ENCODE measurements at places on chromosomes 5 and 9.

DNA sequence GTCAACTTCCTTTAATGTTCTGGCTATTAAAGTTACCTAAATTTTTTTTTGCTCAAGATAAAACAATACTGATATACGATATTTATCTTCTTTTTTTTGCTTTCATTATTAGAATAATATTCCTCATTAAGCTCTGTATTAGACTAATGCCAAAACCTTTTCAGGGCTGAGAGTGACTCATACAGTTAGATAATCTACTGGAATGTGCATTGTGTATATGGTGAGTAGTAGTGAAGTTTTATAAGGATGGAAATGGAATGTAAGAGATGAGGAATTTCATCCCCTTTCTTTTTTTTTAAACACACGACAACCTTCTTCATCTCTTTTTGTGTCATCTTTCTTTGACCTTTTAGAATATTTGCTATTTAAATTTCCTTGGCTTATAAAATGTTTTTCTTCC, 268.6 kb downstream of the ISL1 start:
- no peak for DNase-seq

- no peak for DNase-seq
These were observed 177.2 kb upstream of the PITX1 start for GRCh38 chr5:135211083-135211790.

GRCh38 chr9:127588740-127589506, 23.2 kb upstream of the STXBP1 start:
- DNase-seq: no peak

- DNase-seq: no peak
These were observed 183.8 kb downstream of the ASTN2 start for GRCh38 chr9:117231012-117231411.

DNA sequence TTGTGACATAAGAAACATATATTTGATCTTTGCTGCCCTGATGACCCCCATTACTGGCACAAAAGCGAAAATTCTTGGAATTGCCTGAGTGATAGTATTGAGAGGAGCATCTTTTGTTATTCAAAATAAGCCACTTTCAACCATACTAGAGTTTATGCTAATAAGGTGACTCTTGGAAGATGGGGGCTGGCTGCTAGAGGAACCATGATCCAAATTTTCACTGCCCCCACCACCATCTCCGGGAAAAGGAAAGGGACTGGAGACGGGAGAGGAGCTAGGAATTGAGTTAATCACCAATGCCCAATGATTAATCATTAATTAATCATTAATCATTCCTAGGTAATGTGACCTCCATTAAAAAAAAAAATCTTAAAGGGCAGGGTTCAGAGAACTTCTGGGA, 25.6 kb downstream of the FBXW11 start:
- DNase-seq: no peak

DNA sequence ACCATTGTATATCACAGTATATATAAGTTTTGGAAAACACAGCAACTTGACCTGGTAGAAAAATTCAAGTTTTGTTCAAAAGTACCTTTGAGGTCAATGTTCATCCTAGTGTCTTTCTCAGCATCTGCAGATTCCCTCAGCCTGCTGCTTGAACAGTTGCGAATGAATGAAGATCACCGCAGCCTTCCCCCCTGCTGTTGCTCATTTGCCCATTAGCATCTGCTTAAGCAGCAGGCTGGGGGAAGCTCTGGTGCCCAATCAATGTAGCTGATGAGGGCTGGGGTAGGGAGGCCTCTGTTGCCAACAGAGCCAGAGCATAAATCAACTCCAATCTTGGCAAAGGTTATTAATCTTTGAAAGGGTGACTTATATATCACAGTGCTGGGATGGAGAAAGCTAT, 586.5 kb upstream of the PTPRD start:
- no peak for DNase-seq

DNA sequence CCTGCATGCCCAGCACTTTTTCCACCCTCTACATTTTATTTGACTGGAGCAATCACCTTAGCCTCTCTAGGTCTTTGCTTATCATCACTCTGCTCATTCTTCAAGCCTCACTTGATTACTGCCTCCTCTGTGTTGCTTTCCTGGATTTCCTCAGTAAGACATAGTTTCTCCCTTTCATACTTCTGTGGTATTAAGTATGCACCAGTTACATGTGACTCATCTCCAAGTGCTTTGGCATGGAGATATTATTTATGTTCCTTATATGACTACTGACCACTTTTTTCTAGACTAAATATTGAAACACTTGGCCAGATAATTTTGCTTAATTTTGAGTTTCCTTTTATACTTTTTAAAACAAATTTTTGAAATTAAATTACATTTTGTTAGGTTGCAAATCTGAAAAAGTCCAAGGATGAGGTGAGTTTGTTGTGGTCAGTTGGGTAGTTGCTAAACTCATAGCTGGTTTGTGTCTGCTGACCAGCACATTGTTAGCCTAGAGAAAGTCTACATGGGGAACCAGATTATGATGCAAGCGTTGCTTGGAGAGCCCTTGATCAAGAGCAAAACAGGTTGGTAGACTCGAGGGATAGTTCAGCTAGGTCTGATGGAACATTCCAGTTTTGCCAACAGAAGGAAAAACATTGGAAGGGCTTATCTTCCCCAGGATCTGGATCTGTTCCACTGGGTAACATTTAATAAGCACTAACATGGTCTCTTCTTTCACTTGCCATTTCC, 140.2 kb downstream of the TMC1 start:
- no peak for DNase-seq

GRCh38 chr9:90926936-90927335, 125.3 kb downstream of the SYK start:
- DNase-seq: no peak

GRCh38 chr9:113514748-113515147, 51.2 kb downstream of the RGS3 start:
- no peak for DNase-seq

- DNase-seq: no peak
These were observed 4.8 kb upstream of the ENTPD2 start for GRCh38 chr9:137058521-137059234.

DNA sequence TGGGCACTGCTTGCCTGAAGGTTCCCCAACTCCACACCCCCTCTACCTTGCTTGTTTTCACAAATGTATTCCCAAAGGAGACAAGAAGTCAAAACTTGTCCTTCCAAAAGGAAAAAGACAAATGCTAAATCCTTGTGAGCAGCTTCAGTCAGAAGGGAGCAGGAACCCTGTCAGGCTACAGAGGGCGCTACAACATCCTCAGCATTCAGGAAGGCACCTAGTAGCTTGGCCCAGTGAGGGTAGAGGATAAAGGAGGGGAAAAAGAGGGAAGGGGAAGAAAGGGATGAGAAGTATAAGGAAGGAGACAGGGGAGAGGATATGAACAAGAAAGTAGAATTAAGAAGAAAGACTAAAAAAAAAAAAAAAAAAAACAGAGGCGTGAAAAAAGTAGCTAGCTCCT, 97.5 kb downstream of the MLLT3 start:
- no peak for DNase-seq

DNA sequence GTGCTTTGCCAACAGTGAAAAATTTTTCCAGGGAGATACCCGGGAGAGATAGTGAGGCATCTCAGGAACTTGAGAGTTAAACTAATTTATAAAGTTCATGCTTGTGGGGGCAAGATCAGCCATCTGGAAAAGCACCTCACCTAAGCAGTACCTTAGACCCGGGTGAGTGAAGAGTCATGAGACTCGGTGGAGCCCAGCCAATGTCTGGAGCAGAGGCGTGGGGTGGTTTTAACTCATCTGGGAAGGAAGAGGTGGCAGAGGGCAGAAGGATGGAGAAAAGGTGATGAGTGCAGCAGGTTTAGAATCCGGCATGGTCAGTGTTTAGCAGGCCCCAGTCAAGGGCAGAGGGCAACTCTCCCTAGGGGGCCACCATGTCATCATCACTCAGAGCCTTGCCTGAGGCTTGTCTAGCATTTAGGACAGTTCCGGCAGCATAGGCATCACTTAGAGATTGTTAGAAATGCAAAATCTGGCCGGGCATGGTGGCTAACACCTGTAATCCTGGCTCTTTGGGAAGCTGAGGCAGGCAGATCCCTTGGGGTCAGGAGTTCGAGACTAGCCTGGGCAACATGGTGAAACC, 4.3 kb upstream of the RNF183 start:
- DNase-seq: no peak

GRCh38 chr5:73378070-73378469, 70.5 kb downstream of the FOXD1 start:
- no peak for DNase-seq

DNA sequence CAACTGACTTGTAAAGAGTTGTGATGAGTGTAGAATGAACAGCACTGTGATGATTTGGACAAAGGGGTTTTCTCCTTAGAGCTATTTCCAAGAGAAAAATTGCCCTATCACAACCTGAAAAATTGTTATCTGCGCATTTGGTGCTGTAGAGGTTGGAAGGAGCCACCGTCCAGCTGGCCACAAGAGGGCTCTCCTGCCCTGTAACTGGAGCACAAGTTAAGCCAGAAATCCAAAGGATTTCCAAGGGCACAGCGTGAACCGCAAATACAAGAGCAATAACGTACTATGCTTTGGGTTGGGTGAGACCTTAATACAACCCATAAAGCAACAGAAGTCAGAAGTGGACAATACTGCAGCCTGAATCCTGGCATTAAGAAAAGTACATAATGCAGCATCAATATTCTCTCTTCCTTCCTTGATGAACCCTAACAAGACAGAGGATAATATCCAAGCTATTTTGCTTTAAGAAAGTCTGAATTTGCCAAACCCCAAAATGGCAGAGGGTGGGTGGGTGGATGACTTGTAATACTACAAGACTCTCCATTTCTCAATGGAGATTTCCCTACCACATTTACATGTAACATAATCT, 56.8 kb upstream of the SMIM32 start:
- no peak for DNase-seq
